ENCODE measurements at places on chromosomes 3 and 15.

DNA sequence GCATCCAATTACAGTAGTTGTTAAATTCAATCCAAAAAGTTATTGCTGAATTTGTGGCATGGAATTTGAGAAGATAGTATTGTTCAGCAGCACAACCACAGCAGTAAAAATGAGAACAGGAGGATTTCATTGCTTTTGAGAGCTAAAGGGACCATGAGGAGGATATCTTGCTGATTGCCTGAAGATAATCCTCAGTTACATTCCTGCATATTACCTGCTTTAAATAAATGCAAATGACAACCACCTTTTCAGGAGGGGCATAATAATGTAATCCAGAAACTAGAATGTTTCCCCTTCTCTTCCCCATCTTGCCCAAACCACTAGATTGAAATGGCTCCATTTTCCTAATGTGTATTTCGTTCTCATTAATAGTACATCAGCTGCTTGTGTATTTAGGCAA lies 35.2 kb upstream of the SLC2A2 start:
- no peak for DNase-seq

- no peak for DNase-seq
Observed at GRCh38 chr3:11703146-11703545, 59.4 kb upstream of the VGLL4 start.

- DNase-seq = no peak
Observed at GRCh38 chr3:36713904-36714303, 50.4 kb downstream of the DCLK3 start.

DNA sequence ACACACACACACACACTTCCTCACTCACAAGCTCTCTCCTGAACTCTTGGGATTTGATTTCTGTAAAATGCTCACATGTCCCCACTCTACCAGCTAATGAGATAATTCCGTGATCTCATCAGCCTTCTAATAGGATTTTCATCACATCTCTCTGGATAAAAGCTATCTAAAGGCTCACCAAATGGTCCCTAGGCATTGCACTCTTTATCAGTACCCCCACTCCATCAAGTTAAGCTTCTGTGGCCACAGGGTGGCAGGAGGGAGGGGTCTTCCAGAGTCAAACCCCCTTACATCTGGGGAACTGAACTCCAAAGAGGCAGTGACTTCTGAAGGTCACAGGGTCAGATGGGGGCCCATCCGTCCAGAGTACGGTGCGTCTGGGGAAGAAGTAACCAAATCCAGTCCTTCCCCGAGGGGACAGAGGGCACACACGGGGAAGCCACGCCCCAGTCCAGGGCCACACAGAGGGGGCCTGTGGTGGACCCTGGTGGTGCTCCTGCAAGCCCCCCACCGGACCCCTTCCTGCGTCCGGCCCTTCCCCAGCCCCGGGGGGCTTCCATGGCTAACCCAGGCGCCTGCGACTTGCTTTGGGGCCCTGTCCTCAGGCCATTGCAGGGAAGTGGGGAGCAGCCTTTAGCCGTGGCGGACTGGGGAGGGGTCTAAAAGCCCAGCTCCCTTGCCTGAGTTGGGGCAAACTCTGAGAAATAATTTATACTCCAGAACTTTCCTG lies 25.5 kb downstream of the CPN2 start:
- DNase-seq = no peak
